SK-MEL-5 (cell line): ENCODE measurements at places on chromosomes 5 and 9.

GRCh38 chr5:38953426-38954012 lies 107.7 kb downstream of the OSMR start:
- no peak for DNase-seq

DNA sequence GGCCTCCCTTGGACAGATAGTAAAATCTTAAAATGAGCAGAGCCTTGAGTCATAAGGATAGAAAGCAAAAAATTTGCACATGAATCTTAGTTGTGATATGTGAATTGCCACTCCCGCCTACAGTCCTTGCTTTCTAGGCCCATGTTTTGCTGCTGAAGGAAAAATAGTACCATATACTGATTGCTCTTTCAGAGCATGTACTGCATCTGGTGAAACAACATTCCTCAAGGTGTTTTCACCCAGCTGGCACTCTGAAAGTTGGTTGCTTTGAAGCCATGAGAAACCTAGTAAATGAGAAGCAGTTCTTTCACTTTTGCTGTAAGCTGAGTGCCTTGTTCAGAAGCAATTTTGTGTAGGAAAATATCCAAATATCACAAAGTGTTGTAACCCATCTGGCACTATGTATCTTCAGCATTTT lies 10.3 kb downstream of the CDC37L1 start:
- DNase-seq, result no peak

DNA sequence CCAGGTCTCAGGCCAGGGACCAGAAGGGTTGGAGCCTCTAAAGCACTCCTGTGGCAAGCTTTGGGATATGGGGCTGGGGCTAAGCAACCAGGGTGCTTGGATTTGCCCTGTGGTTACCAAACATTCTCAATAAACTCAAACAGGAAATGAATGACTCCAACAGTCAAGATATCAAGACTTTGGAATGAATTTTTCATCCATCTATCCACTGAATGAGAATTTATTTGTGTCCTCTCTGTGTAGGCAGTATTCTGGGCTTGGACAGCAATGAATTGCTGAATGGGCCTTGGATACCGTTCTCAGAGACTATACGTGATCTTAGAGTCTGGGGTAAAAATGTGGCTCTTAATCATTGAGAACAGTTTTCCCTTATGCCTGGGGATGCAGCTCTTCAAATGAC lies 212.5 kb downstream of the DAB2IP start:
- no peak for DNase-seq

DNA sequence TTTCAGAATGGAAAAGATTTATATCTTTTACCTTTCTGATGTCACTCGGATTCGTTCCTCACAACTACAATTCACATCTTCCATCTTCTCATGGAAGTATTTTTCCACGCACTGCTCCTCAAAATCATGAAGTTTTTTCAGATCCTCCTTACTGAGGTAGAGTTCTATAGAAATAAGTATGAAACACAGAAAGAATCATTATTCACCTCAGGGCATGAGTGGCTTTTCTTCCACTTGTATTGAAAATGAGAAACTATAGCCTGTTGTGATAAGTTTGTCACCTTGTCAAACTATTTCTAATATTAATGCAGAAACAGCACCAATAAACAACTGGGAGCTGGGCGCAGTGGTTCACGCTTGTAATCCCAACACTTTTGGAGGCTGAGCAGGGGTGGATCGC lies 116.0 kb downstream of the TRPM6 start:
- DNase-seq, result no peak

- no peak for DNase-seq
Observed at GRCh38 chr9:72355153-72355552, 9.9 kb downstream of the ZFAND5 start.

GRCh38 chr9:70814597-70814996 lies 306.8 kb downstream of the TRPM3 start:
- no peak for DNase-seq

DNA sequence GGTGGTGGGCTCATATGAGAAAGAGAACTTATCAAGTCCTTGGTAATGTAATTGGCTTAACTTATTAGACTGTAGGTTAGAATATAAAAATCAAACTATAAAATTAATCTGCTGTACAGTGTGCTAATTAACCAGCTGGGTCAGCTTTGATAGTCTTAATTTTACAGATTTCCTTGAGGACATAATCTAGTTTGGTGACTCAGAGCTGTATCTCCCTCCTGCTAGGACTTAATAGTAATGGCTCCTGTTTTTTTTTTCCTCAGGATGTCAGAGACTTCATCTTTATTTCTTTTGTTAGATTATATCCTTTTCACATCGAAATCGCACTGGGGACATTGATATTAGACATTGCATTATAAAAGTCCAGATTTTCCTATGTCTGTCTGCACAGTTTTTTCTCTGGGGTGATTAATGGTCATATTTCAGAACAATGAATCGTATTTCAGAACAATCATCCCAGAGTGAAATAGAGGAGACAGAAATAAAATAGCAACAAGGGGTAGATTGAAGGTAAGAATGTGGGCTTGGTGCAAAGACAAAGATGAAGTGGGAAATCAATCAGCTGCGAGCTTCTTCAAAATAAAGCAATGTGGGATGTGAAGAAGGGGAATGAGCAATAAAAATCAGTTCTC lies 346.4 kb upstream of the RIOK2 start:
- no peak for DNase-seq

- no peak for DNase-seq
Observed at GRCh38 chr5:78243639-78244038, 50.9 kb downstream of the AP3B1 start.

- no peak for DNase-seq
Observed at GRCh38 chr5:89397096-89397495, 514.1 kb upstream of the MEF2C start.

DNA sequence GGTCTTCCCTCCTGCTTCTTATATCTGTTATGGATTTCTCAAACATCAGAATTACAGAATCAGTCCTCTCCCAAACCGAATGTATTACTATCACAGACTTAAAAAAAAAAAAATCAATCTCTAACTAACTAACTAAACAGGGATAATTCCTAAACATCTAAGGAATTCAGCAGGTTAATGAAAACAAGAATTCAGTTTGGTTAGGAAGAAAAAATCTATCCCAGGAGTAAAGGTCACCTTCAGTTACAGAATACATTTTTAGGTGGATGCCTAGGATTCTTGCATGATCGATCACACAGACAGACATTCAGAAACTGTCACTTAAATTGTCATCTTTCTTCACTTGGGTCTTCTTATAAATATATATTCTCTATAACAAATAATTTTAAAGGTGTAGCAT lies 11.5 kb downstream of the PTAR1 start:
- no peak for DNase-seq

DNA sequence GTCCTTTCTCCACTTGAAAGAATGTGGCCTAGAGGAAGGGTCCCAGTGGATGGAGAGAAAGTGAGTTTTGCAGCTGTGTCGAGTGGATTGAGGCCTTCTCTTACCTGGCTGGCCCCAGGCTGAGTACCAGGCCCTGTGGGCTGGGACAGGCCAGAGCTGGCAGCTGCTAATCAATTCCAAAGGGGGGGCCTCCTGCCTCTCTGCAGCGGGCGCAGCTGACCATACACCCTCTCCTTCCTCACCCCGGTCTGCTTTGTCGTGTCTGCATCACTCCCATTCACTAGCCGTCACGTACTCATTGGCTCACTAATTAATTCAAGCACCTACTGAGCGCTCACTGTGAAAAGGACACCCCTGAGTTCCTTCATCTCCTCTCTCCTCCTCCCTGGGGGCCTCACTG lies 58.4 kb upstream of the PITX1 start:
- no peak for DNase-seq

GRCh38 chr5:120465436-120465961 lies 1.4 kb downstream of the PRR16 start:
- DNase-seq, result peak; percentile 64

DNA sequence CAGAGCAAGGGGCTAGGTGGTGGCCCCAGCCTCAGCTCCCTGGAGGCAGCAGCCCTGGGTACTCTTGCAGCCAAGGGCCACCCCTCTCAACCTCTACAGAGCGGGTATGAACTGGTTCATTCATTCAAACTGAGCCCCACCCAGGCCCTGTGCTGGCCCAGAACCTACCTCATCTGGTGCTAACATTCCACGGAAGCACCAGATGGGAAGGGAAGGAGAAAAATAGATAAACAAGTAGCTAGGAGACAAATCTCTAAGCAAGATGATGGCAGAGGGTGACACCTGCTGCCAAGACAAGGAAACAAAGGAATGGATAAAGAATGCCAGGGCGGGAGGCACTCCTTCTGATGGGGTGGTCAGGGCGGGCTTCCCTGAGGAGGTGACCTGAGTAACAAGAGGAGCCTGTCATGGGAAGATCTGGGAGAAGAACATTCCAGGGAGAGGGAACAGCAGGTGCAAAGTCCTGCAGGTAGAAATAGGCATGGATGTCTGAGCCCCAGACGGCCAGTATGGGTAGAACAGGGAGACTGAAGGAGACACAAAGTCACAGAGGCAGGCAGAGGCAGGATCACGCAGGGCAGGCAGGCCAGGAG lies 6.1 kb downstream of the ST6GALNAC4 start:
- DNase-seq, result no peak

- peak; percentile 54 for DNase-seq
Observed at GRCh38 chr5:72179028-72179815, 71.9 kb downstream of the MAP1B start.

GRCh38 chr5:170348137-170348633 lies 41.0 kb downstream of the KCNMB1 start:
- DNase-seq, result peak; percentile 25

DNA sequence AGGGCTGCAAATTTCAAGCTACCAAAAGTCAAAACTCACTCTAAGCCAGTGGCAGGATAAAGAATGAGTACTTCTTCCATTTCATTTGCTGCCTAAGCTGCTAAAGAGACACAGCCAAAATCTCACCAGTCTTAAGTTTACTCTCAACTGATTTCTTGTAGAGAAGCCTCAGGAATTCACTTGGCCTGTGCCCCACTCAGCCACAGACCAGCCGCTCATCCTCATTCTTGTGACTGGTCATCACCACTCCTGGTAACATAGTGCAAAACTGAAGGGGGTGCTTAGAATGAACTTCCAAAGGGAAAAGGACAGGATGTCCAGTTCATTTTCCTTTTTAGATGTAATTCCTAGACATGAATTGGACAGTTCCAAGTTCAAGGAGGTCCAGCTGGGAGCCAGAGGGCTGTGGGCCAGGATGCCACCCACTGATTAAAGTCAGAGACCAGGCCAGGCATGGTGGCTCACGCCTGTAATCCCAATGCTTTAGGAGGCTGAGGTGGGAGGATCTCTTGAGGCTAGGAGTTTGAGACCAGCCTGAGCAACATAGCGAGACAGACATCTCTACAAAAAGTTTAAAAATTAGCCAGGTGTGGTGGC lies 72.7 kb upstream of the RANBP3L start:
- no peak for DNase-seq

GRCh38 chr9:16521868-16522411 lies 348.5 kb downstream of the BNC2 start:
- DNase-seq, result peak; percentile 85

DNA sequence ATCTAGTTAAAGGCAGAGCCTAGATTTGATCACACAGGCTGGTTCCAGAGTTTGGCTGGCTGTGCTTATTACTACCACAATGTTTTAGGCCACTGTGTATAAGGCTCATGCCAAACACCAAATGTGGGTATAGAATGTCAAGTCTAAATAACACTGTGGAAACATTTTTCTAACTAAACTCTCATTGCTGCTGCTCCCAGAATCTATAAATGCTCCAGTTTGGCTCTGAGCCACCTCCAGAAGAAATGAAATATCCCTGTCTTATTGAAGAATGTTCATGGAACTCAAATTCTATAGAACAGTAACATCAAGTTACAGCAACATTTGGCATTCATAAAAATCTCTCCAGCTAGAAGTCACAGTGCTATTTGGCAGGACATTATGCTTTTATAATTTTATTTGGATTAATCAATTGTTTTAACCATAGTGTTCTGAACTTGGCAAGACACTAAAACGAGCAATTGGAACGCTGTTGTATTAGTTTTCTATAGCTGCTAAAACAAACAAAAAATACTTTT lies 178.1 kb upstream of the COX7C start:
- no peak for DNase-seq

GRCh38 chr9:69606089-69606488 lies 66.1 kb downstream of the APBA1 start:
- DNase-seq, result no peak

- DNase-seq, result no peak
Observed at GRCh38 chr9:128077847-128078503, 9.9 kb downstream of the SLC25A25 start.

DNA sequence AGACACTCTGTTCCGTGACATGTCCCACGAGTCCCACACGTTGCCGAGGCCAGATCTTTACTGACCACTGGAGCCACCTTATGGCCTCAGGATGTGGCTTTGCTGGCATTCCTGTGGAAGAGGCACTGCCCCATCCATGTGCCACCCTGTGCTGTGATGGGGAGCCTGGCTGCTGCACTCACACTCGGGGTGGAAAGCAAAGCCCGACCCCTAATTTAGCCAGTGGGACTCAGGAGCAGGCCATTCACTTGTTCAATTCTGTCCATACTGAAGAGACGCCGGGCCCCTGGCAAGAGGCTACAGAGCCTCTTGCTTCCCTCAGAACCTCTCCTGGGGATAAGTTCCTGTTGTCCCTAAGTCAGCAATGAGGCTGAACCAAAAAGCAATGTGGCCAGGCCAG lies 18.6 kb upstream of the CEP72 start:
- DNase-seq, result no peak

GRCh38 chr9:89883401-89884341 lies 278.9 kb downstream of the GADD45G start:
- no peak for DNase-seq

- DNase-seq, result no peak
Observed at GRCh38 chr9:130237763-130238524, 27.6 kb upstream of the HMCN2 start.

GRCh38 chr5:111004291-111004690 lies 67.2 kb upstream of the TSLP start:
- no peak for DNase-seq

DNA sequence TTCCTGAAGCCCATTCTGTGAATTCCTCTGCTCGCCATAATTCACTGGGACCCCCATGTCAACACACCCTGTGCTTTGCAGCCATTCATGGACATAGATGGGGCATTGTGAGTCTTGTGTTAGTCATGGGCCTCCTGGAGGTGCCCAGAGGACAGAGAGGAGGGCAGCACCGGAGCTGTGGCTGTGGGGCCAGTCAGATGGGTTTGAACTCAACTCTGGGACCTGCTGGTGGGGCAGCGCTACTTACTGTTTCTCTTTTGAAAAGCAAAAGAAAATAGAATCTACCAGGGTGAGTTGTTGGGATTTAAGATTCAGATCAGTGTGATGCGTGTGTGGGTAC lies 11.3 kb upstream of the EXOC3 start:
- peak; percentile 46 for DNase-seq

- peak; percentile 44 for DNase-seq
Observed at GRCh38 chr5:133460172-133460758, 152.1 kb downstream of the FSTL4 start.

DNA sequence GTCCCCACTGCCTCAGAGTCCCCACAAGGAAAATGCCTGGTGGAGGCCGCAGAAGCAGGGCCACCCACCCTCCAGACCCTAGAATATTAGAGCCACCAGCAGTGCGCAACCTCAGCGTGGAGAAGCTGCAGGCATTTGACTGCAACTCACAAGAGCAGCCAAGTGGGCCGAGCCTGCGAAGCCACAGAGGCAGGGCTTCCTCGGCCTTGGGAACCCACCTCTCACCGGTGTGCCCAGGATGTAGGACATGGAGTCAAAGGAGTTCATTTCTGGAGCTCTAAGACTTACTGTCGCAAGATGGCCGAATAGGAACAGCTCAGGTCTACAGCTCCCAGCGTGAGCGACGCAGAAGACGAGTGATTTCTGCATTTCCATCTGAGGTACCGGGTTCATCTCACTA lies 397.9 kb upstream of the PIK3R1 start:
- no peak for DNase-seq

GRCh38 chr9:83440641-83441040 lies 97.6 kb downstream of the FRMD3 start:
- no peak for DNase-seq
